ENCODE measurements at places on chromosomes 6 and 20. TPM values are rescaled to one million over a fixed set of nuclear protein-coding genes. Genes with fewer than 3 reads are reported as not detected.

DNA sequence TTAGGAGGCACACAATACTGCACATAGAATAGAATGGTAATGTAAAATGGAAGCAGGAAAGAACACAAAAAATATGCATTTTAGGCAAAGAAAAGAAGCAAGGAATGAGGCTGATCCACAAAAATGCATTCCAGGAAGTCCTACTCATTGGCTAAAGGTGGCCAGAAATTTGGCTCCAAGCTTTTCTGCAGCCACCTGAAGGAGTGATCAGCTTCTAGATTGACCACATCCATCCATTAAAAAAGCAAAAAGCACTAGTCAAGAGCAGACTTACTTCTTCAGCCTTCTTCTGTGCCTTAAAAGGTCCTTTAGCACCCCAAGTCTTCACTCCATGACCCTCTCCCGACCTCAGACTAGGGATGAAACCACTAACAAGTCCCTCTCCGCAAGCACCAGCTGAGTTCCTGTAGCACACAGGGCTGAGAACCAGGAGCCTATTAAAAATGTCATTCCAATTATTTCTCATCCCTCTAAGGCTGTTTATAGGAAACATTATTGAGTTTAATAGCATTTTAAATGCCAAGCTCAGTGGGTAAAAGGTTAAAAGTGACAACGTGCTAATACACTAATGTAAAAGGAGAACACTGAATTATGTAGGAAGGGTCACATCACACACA, 36.5 kb downstream of the TRAM2 start:
- DNase-seq = no peak

RAB44 gene
- total RNA-seq = 0.07 TPM

FAM83D gene
- 18.4 TPM for total RNA-seq

DNA sequence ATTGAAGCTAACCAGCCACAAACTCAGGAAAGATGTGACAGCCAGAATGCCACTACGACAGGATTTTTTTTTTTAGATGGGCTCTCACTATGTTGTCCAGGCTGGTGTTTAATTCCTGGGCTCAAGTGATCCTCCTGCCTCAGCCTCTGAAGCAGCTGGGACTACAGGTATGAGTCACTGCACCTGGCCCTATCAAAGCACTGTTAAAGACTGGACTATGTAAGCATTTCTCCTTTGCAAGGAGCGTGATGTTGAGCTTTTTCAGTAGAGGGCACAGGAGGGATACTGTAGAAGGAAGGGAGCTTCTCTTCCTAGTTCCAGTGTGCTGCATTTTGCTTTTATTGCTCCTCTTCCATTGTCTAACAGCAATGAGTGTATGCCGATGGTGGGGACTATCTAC, 35.8 kb downstream of the ZBTB9 start:
- no peak for DNase-seq
